ENCODE measurements at places on chromosomes 11 and 22.

DNA sequence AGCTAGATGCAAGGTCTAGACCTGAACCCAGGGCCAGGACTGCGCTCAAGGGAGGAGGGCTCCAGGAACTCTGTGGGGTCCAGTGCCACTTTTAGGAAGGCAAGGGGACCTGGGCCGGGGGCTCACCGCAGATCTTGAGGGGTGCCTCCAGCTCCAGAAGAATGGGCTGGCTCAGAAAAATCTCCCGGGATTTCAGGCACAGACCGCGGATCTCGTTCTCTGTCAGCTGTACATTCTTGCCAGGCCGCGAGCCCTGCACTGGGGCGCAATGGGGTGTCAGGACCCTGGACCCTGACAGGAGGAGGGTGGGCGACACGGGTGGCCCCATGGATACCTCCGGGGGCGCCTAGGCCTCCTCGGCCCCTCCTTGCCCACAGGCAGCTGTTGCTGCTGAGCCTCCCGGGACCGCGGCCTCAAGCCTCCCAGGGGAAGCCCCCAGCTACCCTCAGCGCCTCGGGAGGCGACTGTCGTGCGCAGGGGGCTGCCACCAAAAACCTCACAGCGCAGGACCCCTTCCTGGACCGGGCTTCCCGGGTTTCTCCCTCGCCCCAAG is 640 bp downstream of the PPP1CA start:
- DNase-seq, result no peak

DNA sequence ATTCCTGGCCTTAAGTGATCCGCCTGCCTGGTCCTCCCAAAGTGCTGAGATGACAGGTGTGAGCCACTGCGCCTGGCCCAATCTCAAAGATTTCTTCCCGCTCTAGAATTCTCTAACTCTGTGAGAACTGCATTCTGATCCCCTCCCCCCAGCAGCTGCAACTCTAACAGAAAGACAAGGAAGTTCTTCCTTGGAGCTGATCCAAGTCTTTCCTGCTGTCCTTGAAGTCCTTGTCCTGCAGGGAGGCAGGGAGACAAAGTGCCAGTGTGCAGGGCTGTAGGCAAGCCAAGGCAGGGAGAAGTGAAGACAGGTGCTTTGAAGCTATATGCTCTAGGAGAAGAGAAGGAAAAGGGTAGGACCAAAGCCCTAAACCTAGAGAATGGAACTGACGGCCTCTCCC is 9.5 kb upstream of the GGA1 start:
- DNase-seq, result no peak

- no peak for DNase-seq
Measured at GRCh38 chr11:60719391-60719790, 5.1 kb upstream of the MS4A18 start.

GRCh38 chr22:22705328-22706100 is 61.1 kb downstream of the GGTLC2 start:
- no peak for DNase-seq

GRCh38 chr22:49147617-49148175 is 680.0 kb downstream of the BRD1 start:
- no peak for DNase-seq

DNA sequence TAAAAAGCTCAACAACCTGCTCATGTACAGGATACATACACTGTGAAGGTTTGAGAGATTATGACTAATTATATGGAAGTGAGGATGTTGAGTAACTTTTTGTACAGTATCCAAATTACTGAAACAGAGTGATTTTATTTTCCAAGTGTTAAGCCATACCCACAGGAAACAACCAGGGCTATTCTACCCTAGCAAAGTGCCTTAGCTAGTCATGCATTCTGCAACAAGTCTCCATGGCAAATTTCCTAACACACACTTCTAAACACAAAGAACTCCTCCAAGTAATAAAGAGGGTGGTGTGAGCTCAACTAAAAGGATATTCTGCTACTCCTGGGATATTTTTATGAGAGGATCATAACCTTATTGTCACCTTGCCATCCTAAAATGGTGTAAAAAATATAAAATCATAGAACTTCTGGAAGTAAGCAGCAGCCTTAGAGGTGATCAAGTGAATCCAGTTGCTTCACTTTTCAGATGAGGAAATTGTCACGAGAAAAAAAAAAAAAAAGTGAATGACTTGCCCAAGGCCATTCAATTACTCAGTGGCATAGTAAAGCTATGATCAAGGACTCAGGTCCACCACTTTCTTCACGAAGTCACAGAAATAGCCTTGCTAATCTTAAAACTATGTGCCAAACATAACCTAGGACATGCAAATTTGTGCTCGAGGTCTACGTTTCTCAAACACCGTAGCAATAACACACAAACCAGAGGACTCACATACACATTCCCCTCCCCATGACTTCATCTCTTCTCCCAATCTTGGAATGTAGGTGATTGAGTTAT is 4.2 kb downstream of the LGR4 start:
- no peak for DNase-seq

- no peak for DNase-seq
Measured at GRCh38 chr11:72646024-72646423, 28.2 kb downstream of the PDE2A start.

DNA sequence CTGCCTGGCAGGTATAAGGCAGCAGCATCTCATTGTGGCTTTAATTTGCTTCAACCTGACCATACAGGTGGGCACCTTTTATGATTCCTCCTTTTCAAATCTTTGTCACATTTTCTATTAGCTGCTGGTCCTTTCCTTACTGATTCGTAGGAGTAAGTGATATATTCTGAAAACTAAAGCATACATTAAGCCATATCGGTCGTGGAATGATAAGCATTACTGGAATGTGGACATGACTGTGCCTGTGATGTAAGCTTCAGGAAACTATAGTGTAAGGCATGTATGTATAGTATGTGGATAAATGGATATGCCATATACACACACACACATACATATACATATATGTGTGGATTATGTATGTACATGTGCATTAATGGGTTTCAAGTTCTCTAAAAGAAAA is 20.8 kb downstream of the YPEL1 start:
- DNase-seq, result no peak

DNA sequence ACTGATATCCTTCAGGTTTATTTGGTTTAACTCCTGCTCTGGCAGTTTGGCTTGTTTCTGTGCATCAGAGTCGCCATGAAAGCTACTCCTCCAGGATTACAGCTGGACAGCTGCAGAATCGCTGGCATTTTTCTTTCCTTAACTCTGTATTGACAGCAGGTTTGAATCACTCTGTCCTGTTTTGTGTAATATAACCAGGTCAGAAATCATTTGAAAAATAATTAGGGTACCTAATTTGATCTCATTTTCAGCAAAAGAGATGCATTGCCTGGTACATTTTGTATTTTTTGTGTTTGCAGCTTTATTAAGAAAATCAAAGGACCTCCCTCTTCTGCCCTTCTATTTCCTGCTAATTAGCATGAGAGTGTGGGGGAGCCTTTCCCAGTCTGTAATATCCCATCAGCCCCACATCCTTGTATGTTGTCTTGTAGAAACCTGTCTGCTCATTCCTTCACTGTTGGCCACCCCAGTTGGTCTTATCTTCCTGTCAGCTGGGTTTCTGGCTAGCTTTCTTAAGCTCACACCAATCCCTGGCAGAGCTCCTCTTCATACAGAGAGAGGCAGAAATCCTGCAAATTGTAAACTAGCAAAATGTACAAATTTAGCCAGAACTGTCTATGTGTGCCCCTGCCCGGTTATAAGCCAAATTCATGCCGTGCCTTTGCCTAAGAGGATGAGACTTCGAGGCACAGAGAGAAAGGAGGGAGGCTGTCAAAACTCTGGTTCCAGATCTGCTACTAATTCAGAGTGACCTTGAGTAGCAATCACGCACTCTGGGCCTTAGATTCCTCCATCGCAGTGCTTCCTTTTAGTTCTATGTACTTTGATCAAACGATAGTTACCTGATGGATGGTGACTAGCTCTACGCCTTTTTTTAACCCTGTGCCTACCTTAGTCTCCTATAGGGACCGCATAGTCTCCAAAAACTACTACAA is 200.6 kb downstream of the NAV2 start:
- DNase-seq, result no peak

DNA sequence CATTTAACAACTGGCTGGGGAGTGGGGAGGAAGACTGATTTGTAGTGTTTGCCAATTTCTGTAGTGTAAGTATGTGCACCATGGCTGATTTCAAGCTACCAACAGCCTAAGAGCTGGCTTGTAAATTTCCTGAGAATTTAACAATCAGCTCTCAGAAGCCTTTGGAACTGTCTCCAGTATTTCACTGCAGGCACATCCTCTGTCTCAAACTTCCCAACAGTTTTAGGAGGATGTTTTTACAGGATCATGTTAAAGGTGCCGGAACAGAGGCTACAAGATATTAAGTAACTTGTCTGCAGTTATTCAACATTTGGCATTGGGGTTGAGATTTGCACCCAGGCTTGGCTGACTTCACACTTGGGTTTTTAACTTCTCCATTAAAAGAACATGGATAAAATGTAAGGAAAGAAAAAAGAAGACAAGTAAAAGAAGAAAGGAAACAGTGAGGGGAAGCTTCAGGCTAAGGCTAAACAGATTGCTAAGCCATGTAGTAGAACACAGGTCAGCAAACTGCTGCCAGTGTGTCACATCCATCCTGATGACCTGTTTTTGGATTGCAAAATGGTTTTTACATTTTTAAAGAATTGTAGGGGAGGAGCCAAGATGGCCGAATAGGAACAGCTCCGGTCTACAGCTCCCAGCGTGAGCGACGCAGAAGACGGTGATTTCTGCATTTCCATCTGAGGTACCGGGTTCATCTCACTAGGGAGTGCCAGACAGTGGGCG is 204.8 kb upstream of the SESN3 start:
- no peak for DNase-seq

- DNase-seq, result no peak
Measured at GRCh38 chr22:39988386-39989114, 6.2 kb upstream of the FAM83F start.

DNA sequence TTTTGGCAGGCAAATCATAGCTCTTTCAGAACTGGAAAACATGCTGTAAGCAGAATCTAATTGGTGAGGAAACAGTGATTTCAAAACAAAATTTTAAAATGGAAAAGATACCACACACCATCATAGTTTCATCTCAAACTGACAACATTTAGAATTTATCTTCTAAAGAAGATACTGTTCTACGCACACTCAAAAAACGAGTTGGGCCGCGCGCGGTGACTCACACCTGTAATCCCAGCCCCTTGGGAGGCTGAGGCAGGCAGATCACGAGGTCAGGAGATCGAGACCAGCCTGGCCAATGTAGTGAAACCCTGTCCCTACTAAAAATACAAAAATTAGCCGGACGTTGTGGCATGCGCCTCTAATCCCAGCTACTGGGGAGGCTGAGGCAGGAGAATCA is 44.2 kb upstream of the ADSL start:
- no peak for DNase-seq

DNA sequence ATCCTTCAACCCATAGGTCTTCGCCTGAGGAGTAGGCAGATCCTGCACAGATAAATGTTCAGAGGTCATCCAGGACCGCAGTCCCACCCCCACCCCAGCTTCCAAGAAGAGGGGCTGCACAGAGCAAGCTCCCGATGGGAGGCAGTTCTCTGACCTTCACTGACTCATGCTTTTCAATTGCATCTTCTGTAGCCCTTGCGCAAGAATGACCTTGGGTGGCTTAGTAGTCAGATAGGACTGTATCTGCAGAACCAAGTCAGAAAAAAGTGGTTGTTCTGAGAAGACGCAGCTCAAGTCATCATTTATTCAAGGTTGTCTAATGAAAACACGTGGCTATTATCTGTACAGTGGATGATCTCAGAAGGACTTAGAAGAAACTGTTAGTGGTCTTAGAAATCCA is 16.4 kb upstream of the GRAMD1B start:
- peak; percentile 56 for DNase-seq

GRCh38 chr11:96204366-96204659 is 138.7 kb downstream of the MAML2 start:
- no peak for DNase-seq

GRCh38 chr11:111602865-111603610 is 789 bp downstream of the SIK2 start:
- DNase-seq, result peak; percentile 7

- DNase-seq, result no peak
Measured at GRCh38 chr11:76090174-76090573, 116.1 kb downstream of the WNT11 start.

DNA sequence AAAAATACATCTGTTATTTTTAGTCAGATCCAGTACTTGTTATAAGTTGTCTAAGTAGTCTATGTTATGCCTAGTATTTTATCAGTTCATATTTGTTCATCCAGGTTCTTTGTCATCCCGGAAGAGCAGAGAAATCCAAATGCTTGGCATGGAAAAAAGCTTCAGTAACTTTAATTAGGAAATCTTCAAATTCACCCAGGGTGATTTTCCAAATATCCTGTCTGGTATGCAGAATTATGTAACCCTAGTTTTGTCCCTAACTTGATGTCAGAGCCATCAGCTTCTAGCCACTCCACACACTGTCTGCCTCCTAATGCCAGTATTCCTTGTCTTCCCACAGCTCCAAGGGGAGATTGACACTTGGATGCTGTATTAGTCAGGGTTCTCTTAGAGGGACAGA is 216.2 kb downstream of the ARHGAP42 start:
- no peak for DNase-seq

- peak; percentile 28 for DNase-seq
Measured at GRCh38 chr11:102465696-102466095, 13.1 kb upstream of the TMEM123 start.

DNA sequence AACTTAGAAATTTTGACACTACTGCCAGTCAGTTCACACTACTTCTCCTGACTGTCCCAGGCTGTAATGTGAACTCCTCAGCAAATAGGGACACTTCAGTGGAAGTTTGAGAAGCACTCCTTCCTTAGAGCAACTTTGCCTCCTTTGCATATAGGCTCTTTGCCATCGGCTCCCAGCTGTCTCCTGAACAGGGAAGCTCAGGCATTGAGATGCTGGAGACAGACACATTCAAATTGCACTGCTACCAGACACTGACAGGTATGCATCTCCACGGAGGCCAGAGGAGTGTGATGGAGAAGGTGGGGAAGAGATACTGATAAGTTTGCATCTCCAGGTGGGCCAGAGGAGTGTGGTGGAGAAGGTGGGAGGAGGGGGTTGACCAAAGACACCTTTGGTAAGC is 1.4 kb downstream of the TRAPPC4 start:
- no peak for DNase-seq

- no peak for DNase-seq
Measured at GRCh38 chr11:61121192-61121831, 19.0 kb downstream of the CD5 start.

DNA sequence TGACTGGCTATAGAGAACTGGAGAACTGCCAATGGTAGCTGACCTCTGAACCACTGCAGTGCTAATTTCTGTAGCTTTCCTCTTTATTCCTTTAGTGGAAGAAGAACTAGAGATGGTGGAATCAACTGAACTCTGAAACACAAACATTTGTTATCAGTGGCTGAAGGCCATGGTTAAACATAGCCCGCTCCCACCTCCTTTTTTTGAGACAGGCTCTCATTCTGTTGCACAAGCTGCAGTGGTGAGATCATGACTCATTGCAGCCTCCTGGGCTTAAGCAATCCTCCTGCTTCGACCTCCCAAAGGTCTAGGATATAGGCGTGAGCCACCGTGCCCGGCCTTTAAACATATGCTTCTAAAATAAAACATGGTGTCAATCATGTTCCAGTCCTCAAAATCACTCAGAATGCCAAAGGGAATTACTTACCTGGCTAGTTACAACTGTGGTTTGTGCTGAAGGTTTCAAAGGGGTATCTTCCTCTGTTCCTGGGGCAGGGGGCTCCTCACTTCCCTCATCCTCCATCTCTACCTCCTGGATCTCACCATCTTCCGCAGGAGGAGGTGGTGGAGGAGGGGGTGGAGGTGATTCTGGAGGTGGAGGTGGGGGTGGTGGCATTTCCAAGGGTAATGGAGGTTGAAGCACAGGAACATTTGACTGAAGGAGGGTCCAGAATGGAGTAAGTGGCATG is 9.0 kb upstream of the AGBL2 start:
- DNase-seq, result peak; percentile 52

- DNase-seq, result no peak
Measured at GRCh38 chr22:47204002-47204979, 441.8 kb downstream of the TBC1D22A start.

- no peak for DNase-seq
Measured at GRCh38 chr11:119519796-119520195, 96.8 kb upstream of the THY1 start.

All from AML-193 (cell line).